Activated CD8-positive, alpha-beta memory T cell treated with anti-CD3 and anti-CD28 coated beads for 1 hour (primary cell): ENCODE measurements at places on chromosomes 7 and 10.

DNA sequence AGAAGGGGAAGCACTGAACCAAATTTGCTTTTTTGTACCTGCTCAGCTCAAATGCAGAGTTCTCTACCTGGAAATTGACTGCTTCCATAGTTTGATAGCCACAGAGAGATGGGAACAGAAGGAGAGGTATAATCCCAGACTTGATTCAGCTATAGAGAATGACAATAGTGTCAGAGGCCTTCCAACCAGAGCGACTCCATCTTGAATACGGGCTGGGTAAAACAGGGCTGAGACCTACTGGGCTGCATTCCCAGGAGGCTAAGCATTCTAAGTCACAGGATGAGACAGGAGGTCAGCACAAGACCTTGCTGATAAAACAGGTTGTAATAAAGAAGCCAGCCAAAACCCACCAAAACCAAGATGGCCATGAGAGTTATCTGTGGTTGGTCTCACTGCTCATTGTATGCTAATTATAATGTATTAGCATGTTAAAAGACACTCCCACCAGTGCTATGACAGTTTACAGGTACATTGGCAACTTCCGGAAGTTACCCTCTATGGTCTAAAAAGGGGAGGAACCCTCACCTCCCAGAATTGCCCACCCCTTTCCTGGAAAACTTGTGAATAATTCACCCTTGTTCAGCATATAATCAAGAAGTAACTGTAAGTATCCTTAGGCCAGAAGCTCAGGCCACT lies 42.7 kb upstream of the ATRNL1 start:
- no peak for DNase-seq

DNA sequence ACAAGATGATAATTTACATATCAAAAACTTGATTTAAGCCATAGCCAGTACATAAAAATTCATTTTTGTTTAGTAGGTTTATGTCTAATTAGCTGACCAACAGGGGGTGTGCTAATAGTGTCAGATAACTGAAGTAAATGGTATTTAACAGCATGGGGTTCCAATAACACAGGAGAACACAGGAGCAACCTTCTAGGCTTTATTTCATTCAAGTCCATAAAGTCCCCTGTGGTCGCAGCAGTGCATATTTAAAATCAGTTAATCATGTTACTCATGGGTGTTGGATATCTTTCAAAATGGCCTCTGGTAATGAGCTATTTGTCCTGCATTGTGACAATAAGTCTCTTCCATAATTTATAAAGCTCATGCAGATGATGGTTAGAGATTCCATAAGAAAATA lies 238.6 kb downstream of the CNTNAP2 start:
- no peak for DNase-seq

GRCh38 chr7:76343294-76343930 lies 15.4 kb downstream of the YWHAG start:
- no peak for DNase-seq

DNA sequence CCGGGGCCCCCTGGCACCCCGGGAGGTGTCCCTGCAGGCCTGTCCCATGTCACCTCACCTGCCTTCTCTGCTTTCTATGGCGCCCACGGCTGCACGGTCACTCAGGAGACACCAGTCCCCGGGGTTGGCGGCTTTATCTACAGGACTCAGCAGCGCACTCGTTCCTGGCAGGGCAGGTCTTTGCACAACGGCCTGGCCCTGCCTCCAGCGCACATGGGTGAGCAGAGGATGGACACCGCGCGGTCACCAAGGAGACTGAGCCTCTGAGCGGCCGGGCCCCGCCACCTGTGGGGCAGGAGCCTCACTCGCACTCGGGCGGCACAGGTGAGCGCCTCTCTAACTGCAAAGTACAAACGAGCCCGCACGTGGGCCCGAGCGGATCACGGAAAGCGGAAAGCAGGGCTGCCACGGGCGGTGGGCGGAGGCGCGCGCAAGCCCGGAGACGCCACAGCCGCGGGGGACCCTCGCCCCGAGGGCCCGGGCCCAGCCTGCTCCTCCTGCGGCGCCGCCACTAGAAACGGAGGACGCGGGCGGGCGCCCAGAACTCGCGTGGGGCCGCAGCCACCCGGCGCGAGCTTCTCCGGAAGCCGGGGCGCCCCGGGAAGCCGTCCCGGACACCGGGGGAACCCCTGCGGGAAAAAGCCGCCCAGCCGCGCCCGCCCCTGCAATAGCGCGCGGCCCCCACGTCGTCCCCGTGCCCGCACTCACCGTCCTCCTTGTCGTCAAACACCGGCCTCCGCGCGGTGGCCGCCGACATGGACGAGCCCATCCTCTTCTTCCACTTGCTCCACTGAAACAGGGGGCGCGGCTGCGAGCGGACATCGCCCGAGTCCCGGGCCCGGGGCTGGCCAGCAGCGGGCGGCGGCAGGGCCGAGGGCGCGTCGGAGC lies 642 bp downstream of the STK32C start:
- no peak for DNase-seq

GRCh38 chr7:93011351-93012294 lies 106.2 kb downstream of the SAMD9 start:
- no peak for DNase-seq

- no peak for DNase-seq
These were observed 1175.3 kb downstream of the GATA3 start for GRCh38 chr10:9229702-9230244.

- no peak for DNase-seq
These were observed 294.3 kb upstream of the KIAA1217 start for GRCh38 chr10:23914641-23915040.

DNA sequence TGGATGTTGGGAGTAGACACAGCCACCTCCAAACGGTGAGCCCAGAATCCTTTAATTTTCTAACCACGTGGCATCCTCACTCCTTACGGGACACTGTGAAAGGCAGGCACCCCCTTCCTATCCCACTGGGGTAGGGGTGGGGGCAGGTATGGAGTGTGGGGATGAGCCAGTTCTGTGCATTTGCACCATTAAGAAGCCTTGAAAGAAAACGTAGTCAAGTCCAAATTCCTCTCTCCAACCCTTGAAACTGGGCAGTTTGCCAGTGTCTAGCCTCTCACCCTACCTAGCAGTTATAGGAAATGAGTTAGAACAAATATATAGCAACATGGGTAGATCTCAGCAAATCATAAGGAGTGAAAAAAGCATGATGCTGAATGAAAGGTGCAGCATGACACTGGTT lies 92.4 kb upstream of the LEP start:
- DNase-seq, result no peak

DNA sequence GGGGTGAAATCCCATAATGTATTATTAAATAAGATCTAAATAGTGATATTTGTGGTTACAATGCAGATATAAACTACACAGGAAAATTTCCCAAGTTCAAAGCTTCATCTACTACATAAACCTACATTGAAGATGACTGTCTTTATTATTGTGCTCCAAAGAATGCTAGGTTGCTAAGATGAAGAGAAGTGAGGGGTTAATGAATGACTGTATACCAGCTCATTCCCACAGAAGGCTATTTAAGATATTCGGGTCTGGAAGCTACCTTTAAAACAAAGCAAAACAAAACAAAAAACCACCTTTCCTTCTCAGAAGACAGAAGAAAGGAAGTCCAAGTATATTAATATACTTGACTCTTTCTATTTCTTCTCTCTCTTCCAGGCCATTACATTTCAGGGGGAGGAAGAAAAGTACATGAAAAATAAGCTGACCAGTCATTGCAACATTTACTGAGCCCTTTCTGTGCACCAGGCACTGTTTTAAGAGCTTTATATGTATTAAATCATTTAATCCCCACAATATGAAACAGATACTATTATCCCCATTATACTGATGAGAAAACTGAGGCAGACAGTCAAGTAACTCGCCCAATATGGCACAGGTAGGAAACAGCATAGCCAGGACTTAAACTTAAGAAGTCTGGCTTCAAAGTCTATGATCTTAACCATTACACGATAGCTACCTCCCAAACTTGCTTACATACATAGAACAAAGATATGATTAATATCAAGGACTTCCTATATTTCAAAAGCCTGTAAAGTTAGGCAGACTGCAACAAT lies 48.1 kb downstream of the TNPO3 start:
- DNase-seq, result no peak

- no peak for DNase-seq
These were observed 27.5 kb downstream of the ADRB1 start for GRCh38 chr10:114071178-114071577.

- no peak for DNase-seq
These were observed 49.1 kb downstream of the FEZF1 start for GRCh38 chr7:122255454-122255853.

DNA sequence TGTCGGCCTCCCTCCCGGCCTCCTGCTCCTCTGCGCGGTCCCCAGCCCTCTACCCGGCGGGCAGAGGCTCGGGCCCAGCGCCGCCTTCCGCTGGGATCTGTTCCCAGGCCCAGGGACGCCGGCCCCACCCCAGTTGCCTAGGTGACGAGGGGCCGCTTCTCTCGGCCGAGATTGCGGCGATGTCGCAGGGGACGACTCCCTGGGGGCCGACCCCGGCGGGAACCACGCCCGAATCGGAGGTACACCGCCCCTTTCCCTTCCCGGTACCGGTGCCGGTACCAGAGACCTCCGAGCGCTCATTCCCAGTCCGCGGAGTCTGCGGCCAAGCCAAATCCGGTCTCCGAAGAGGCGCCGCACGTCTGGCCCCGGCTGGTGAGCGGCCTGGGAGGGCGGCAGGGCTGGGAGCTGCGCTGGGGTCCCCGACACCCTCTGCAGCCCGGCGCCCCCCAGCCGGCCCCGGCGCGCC lies at the start of gene CABCOCO1:
Gene CABCOCO1 (plus strand): TSS at position 136 of the 466 bp plus-strand sequence. CDS start 44 bp downstream, at position 180.
- DNase-seq, result no peak

DNA sequence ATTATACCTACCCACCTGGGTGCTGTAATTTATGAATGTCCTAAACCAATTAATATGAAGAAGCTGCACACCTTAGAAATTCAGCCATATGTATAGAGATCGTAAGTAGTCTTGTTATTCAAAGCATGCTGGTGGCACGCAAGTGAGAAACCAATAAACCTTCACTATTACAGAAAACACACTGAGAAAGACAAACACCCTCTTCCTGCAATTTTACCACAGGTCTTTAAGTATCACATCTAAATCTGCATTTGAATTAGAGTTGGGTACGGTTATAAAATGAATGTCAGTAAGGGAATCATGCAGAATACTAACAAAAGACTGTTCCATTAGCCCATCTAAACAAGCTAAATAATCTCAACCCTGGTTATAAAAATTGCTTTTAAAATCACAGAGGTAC lies 33.8 kb downstream of the CCNJ start:
- no peak for DNase-seq

DNA sequence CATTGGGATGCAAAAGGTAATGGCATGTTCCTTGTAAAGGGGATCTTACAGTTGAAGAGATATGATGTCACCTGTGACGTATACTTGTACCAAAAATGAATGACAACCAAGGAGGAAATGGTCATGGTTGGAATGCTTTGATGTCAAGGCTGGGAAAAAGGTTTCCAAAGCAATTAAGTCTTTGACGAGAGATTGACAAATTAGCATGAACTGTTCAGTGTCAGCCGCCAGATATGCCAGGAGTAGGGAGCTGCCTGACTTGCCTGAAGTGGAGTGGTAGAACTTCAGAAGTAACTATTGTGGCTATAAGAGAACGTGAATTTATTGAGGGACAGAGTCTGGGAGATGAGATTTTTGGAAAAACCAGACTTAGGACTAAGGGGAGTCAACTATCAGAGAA lies 88.1 kb downstream of the SEPTIN7 start:
- DNase-seq, result no peak

GRCh38 chr10:122853665-122854313 lies 8.1 kb upstream of the CUZD1 start:
- DNase-seq, result no peak

DNA sequence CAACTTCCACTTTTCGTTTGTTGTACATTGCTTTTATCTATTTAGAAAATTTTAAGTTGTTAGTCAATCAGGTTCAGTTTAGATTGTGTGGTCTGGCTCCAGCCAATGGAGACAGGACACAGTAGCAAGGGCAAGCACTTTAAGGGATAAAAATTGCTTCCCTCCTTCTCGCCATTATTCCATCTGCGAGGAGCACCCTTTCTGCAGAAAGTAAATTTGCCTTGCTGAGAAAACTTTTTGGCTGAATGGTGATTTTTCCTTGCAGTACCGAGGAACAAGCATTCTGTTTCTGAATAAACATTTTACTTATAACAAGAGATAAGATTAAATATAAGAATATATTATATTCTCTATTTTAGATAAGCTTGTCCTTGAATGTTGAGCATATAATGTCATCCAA lies 34.5 kb downstream of the VIM start:
- no peak for DNase-seq

GRCh38 chr10:11760861-11761260 lies 18.7 kb downstream of the ECHDC3 start:
- no peak for DNase-seq

- no peak for DNase-seq
These were observed 4.2 kb downstream of the CPVL start for GRCh38 chr7:29142021-29142727.

DNA sequence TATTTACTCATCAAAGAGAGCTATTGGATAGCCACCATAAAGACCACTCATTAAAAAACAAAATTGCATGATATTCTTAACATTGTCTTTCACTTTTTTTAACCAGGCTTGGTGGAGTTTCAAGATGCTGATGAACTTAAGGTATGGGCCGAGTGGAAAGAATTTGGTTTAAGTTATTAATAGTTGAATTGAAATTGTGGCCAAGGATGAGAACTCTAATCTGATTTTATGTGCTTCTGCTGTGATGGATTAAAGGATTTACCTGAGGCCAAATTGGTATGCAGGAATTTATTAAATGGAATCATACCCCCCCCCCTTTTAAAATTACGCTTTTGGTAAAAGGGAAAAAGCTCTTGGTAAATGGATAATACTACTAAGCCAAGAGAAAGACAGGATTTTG lies 33.8 kb upstream of the TOMM7 start:
- no peak for DNase-seq
